HepG2 (cell line): ENCODE measurements at places on chromosomes 5 and 9.

- no peak for DNase-seq
Observed at GRCh38 chr9:135523521-135524129, 2.4 kb downstream of the LCN1 start.

DNA sequence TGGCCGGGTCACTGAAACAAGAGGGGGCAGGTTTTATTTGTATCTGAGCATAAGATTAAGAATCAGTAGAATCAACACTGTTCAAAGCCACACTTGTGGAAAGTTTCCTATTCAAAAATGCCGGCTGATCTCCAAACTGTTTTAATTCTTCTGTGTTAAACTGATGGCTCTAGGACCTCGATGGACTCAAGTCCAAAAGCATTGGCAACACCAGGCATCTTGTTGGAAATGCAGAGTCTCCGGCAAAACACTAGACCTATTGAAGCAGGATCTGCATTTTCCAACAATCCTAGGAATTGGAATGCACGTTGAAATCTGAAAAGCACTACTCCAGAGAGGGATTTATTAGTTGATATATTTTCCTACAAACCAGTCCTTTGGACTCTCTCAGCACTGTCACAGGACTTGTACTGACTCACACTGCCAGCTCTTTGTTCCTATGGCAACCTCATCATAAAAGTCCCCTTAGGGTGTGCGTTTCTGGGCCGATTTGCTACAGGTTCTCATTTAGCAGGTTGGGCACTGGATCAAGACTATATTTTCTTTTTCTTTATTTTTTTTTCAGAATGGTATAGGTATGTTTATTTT lies 48.1 kb upstream of the PCA3 start:
- DNase-seq, result no peak

DNA sequence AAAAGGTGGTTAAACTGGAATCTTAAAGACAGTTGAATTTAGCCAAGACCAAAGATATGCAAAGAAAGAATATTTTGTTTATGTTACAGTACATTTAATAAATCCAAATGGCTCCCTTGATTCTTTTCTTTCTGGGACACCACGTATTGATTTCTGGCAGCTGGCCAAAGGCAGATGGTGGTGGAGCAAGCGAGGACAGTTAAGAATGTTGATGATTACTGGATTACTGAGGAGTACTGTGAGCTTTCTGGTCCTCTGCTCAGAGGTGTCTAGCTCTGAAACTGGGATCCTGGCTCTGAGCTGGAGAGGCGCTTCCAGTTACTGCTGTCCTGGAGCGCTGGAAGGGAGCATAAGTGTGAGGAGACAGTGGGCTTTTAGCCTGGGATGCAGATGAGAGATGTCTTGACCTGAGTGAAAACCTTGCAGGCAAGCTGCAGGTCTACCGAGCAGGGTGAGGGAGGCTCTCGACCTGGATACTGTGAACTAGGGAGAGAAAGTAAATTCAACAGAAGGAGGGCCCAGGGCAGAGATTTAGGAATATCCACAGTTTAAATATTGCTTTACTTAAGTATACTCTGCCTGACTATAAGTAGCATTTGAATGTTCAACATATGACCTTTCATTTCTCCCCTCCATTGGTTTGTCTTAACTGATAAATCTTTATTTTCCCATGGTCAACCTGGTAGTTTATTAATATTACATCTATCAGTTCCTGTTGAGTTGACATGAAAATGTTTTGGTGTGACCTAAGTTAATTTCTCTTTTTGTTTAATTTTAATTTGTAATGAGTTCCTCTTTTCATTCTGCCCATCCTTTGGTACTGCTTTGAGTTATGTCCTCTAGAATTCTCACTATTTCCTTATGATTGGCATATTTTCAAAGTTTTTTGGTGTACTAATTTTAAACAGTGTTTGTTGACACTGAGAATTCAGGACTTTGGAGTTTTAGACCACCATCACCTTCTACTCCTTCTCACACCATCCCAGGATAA lies 3.7 kb downstream of the SYK start:
- DNase-seq, result no peak

DNA sequence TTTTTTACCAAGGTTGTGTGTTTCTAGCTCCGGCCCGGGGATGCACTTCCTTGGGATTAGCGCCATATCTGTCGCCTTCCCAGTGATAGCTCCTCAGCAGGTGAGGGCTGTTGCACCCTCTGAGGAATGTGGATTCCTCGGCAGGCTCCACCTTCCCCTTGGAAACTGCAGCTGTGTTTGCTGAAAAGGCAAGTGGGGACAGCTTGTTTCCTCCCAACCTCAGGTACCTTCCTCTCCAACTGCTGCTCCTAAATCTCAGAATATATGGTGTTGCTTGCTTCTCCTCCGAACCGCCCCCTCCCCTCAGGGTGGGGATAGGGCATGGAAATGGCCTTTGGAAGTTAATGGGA lies 1.3 kb downstream of the SLC1A1 start:
- DNase-seq, result no peak

DNA sequence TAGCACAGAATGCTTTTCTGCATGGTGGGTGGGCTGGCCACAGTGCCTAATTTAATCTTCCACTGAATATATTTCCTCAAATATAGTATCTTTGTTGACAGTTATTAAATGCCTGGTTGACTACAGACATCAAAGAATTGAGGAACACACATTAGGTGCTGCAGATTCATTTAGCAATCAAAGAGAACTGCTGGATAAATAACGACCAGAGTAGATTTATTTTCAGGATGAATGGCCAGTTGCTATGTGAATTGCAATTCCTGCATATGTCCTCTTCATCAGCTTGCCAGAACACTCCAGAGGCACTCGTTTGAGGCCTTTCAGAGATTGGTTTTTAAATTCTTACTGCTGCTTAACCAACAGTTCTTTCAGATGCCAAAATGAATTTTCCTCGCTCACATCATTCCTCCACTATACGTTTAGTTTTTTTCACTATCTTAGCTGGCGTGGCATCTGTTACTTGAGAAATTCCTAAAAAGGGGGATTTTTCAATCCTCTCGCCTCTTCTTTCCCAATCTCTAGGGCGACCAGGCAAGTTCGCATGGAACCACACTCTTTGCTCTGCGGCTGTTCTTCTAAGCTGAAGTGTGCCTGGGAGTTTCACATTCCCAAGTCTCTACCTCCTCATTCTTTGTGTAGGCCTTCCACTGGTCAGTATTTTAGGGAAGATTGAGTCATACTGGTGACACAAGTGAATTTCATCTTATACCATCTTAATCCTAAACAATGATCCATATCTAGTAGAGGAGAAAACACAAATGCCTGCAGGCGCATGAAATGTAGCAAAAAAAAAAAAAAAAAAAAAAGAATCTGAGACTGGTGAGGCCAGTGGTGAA lies 237.1 kb upstream of the NMUR2 start:
- no peak for DNase-seq

GRCh38 chr5:133225671-133226152 lies 173.9 kb downstream of the HSPA4 start:
- DNase-seq, result no peak

DNA sequence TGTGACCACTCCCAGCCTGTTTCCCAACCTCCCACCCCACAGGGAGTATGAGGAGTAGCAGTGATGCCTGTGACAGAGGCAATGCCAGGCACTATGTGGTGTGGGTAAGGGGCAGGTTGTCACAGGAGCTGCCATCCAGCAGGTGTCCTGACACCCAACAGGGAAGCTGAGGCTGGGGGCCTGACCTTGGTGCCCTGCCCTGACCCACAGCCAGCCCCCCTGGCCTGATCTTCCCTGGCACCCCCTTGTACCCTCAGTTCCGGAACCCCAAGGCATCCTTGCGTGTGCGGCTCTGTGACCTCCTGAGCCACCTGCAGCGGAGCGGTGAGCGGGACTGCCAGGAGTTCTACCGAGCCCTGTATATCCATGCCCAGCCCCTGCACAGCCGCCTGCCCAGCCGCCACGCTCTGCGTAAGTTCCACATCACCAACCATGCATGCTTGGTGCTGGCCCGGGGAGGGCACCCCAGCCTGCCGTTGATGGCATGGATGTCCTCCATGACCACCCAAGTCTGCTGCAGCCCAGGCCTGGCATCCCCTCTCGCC lies 14.4 kb downstream of the CARD19 start:
- DNase-seq, result no peak

DNA sequence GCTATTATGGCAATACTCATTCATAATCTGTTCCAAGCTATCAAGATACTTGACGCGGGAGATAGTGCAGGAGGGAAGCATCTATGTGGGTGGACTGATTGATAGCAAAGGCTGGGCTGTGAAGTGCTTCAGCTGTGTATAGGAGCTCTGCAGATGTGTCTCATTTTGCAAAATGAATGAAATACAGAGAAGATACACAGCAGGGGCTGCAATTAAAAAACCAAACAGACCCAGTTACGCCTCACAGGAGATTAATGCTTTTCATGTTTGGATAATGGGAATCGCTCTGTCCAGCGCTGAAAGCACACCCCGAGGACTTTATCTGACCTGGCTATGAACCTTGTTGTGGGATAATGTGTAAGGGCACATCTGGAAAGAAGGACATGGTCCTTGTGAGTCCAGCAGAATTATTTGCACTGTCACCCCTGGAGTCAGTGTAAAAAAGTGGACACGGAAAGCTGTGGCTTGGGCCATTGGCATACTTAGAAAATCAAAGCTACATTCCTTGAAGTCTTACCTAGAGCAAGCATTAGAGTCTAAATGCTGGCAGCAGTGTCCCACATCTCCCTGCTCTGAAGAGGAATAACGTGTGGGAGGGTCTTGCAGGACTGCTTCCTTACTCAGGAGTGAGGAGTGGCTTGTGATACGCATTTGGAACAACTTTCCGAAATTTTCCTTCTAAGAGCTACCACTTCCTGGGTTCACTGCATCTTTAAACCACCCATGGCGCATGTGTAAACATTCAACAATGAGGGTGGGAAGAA lies 2.6 kb downstream of the SH3RF2 start:
- no peak for DNase-seq

- DNase-seq, result no peak
Observed at GRCh38 chr9:123697686-123698085, 232.2 kb downstream of the DENND1A start.

- no peak for DNase-seq
Observed at GRCh38 chr9:95793924-95794828, 81.3 kb upstream of the ERCC6L2 start.

GRCh38 chr5:158435161-158435616 lies 576.2 kb upstream of the CLINT1 start:
- DNase-seq, result no peak
